ENCODE measurements at places on chromosomes 16 and 17.

- no peak for DNase-seq
Observed at GRCh38 chr17:33292981-33293867, at the start of gene ASIC2. Gene ASIC2, minus strand, starts transcription at chr17:33293295.

DNA sequence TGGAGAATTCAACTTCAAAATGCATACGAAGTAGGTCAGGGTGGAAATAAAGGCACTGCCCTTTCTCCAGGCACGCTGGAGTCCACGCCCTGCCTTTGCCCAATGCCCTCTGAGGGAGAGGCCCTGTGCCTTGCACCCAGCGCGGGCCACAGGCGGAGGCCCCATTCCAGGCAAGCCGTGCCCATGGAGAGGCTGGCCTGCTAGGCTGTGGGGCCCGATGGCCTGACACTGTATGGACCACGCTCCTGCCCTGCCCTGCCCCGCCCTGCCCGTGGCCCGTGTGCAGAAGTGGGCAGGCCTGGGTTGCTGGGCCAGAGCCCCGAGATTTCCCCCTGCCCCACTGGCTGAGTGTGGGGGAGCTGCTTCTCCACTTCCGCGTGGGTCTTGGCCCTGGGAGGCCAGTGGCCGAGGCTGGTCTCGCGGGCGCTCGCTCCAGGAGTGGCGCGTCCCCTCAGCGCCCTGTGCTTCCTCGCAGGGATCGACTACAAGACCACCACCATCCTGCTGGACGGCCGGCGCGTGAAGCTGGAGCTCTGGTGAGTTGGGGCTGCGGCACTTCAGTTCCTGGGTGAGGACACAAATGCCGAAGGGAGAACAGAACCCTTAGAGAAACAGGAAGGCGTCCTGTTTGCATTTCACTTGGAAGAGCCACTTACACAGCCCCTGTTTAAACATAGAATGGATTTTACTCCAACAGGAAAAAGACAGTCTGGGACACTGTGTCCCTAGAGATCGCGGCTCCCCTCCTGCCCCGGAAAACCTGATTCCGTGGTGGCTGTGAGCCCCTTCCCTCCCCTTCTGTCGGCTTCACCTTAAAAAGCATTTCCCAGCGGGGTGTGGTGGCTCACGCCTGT is 13.8 kb upstream of the WFIKKN1 start:
- DNase-seq, result no peak

- DNase-seq, result no peak
Observed at GRCh38 chr16:54595621-54596020, 309.0 kb upstream of the IRX3 start.

GRCh38 chr17:50210240-50211225 is 9.1 kb upstream of the COL1A1 start:
- DNase-seq, result peak; percentile 91

GRCh38 chr16:89422905-89423630 is 67.3 kb downstream of the ANKRD11 start:
- DNase-seq, result no peak

- no peak for DNase-seq
Observed at GRCh38 chr16:50261160-50261706, 5.1 kb upstream of the ADCY7 start.

DNA sequence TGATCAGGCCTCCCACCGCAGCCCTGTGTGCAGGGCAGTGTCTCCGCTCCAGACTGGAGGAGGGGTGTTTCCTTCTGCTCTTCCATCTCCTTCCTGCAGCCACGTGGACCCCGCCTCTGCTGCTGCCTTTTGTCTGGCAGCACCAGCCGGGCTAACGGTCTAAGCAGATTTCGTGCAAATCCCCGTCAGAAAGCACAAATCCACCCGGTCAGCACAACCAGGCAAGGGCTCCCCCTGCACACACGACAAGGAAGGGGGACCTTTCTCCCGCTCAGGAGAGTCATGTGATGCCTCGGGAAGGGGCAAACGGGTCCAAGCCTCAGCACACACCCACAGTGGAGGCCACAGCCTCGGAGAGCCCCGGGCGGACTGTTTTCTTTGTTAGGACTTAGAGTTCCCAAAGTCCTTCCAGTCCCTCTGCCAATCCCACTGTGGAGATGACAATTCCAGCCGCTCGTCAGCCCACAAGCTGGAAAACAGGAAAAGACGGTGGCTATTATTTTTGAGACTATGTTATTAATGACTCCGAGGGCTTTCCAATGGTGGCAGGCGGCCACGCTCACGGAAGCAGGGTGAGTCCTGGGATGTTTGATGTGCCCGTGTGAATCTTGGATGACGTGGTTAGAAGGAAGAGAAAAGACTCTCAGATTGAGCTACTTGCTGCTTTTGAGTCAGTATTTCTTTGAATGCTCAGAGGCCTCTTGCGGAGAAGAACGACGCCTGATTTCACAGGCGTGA is 22.5 kb upstream of the MEAK7 start:
- no peak for DNase-seq

DNA sequence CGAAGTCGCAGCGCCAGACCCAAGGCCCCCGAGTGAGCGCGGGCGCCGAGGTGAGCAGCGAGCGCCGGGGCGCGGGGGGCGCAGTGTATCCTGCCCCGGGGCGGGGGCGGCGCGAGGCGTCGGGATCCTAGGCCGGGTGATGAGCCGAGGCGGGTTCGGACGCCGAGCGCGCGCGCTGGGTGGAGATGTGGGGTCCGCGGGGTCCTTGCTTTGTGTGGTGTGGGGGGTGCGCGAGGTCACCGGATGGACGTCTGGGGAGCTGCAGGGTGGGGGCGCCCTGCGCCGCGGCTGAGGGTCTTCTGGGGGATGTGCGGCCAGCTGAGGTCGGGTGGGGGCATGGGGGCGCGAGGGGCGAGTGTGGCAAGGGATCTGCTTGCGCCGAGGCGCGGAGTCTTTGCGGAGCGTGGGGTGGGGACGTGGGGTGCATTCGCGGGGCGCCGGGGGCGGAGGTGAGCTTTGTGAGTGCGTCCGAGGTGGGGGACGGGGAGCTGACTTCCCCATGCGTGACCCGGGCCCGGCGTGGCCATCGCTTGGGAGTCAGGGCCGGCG is 560 bp downstream of the RAI1 start:
- DNase-seq, result no peak

Data from AG09309 (cell line).